ENCODE measurements at places on chromosomes 2 and 18. TPM values are rescaled to one million over a fixed set of nuclear protein-coding genes. Genes with fewer than 3 reads are reported as not detected.

ITGB1BP1 gene
- 171 TPM for total RNA-seq

DES gene
- total RNA-seq = 0.47 TPM

ZFP36L2 gene
- 33.0 TPM for total RNA-seq

INHA gene
- 0.42 TPM for total RNA-seq

IL1R2 gene
- 1.0 TPM for total RNA-seq

ZEB2 gene
- 9.8 TPM for total RNA-seq

GRHL1 gene
- total RNA-seq = 1.5 TPM

TMEM200C gene
- total RNA-seq = not detected

MAP2 gene
- total RNA-seq = 1.2 TPM

ST6GAL2 gene
- 12.8 TPM for total RNA-seq

MCFD2 gene
- total RNA-seq = 98.8 TPM

RAB12 gene
- total RNA-seq = 24.1 TPM

ALKAL2 gene
- total RNA-seq = not detected

GNAL gene
- 8.4 TPM for total RNA-seq

IL1A gene
- total RNA-seq = 0.19 TPM

All from A549 treated with dexamethasone at 1 μM for 4 hours (cell line).